ENCODE measurements at places on chromosomes 4 and X. TPM values are rescaled to one million over a fixed set of nuclear protein-coding genes. Genes with fewer than 3 reads are reported as not detected.

FRMPD4 gene
- not detected for polyA plus RNA-seq

XG gene
- not detected for polyA plus RNA-seq

CT45A1 gene
- 1.9 TPM for polyA plus RNA-seq

CCDC149 gene
- polyA plus RNA-seq, result not detected

ANOS1 gene
- polyA plus RNA-seq, result not detected

SPANXD gene
- polyA plus RNA-seq, result not detected

DDX53 gene
- 2.5 TPM for polyA plus RNA-seq

IL2RG gene
- 25.8 TPM for polyA plus RNA-seq

STS gene
- 0.21 TPM for polyA plus RNA-seq

KDR gene
- not detected for polyA plus RNA-seq

KLHL13 gene
- polyA plus RNA-seq, result 3.6 TPM

ARHGEF38 gene
- not detected for polyA plus RNA-seq

PABPC5 gene
- not detected for polyA plus RNA-seq

FHIP1A gene
- 0.01 TPM for polyA plus RNA-seq

N4BP2 gene
- 4.0 TPM for polyA plus RNA-seq

UCHL1 gene
- not detected for polyA plus RNA-seq

MCF2 gene
- 0.03 TPM for polyA plus RNA-seq

TMEM131L gene
- 7.5 TPM for polyA plus RNA-seq

ARSJ gene
- not detected for polyA plus RNA-seq

P2RY4 gene
- not detected for polyA plus RNA-seq

FANCB gene
- 8.4 TPM for polyA plus RNA-seq

CDS1 gene
- 0.15 TPM for polyA plus RNA-seq

TMEM156 gene
- 4.7 TPM for polyA plus RNA-seq

GAGE12G gene
- polyA plus RNA-seq, result 0.54 TPM

GAGE1 gene
- 549 TPM for polyA plus RNA-seq

RAB33A gene
- not detected for polyA plus RNA-seq

GAGE13 gene
- polyA plus RNA-seq, result 284 TPM

HHIP gene
- not detected for polyA plus RNA-seq

DCLK2 gene
- not detected for polyA plus RNA-seq

UGT2B11 gene
- not detected for polyA plus RNA-seq

DMRTC1 gene
- polyA plus RNA-seq, result not detected

SH3TC1 gene
- polyA plus RNA-seq, result 0.88 TPM

CENPE gene
- 25.3 TPM for polyA plus RNA-seq

NFXL1 gene
- polyA plus RNA-seq, result 12.8 TPM

NAA11 gene
- 21.3 TPM for polyA plus RNA-seq

MRFAP1 gene
- 255 TPM for polyA plus RNA-seq

CXCL1 gene
- 0.17 TPM for polyA plus RNA-seq

DGAT2L6 gene
- not detected for polyA plus RNA-seq

HTN3 gene
- polyA plus RNA-seq, result not detected

OPRPN gene
- not detected for polyA plus RNA-seq

SCRG1 gene
- polyA plus RNA-seq, result not detected

TBX22 gene
- not detected for polyA plus RNA-seq

WWC2 gene
- polyA plus RNA-seq, result 13.6 TPM

MAGEC3 gene
- polyA plus RNA-seq, result 0.28 TPM

IBSP gene
- polyA plus RNA-seq, result not detected

PDZD11 gene
- 36.4 TPM for polyA plus RNA-seq

FOXO4 gene
- 12.8 TPM for polyA plus RNA-seq

GAGE12J gene
- not detected for polyA plus RNA-seq

NUP62CL gene
- 51.5 TPM for polyA plus RNA-seq

VSIG4 gene
- polyA plus RNA-seq, result 0.61 TPM

NKX6-1 gene
- polyA plus RNA-seq, result not detected

JCHAIN gene
- polyA plus RNA-seq, result not detected

GYPB gene
- 69.9 TPM for polyA plus RNA-seq

Data from K562 (cell line).